ENCODE measurements at places on chromosomes 13 and 19. TPM values are rescaled to one million over a fixed set of nuclear protein-coding genes. Genes with fewer than 3 reads are reported as not detected.
A peak's percentile ranks its signal among the peaks of the same experiment; 100 is the strongest.

DKKL1 gene
- 4.3 TPM for total RNA-seq

CGB1 gene
- not detected for total RNA-seq

ADAMTS10 gene
- 23.2 TPM for total RNA-seq

PRR22 gene
- total RNA-seq = 1.5 TPM

IGFLR1 gene
- 15.2 TPM for total RNA-seq

NALCN gene
- total RNA-seq = 0.07 TPM

ZFP36 gene
- 2.2 TPM for total RNA-seq

RNF17 gene
- not detected for total RNA-seq

TSPAN16 gene
- not detected for total RNA-seq

C5AR2 gene
- 0.03 TPM for total RNA-seq

DNA sequence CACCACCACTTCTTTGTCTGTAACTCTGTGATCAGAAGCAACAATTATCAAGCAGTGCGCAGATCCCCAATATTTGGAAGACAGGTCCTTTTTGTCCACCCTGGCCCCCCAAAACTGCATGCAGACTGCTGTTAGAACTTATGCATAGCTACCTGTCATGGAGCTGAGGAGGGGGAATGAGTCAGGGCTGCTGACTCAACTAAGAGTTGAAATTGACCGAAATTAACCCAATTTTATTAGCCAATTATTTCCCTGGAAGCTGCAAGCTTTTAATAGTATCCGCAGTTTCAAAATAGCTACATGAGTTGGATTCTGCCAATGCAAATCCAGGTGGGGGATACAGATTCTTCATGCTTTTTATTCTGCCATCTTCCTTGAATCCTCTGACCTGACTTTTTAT lies 14.0 kb upstream of the ZNF491 start:
- no peak for DNase-seq

GRCh38 chr19:1093330-1093729 lies 1.8 kb downstream of the POLR2E start:
- DNase-seq = no peak

- DNase-seq = no peak
Observed at GRCh38 chr13:110391273-110391672, 84.2 kb downstream of the COL4A2 start.

DNA sequence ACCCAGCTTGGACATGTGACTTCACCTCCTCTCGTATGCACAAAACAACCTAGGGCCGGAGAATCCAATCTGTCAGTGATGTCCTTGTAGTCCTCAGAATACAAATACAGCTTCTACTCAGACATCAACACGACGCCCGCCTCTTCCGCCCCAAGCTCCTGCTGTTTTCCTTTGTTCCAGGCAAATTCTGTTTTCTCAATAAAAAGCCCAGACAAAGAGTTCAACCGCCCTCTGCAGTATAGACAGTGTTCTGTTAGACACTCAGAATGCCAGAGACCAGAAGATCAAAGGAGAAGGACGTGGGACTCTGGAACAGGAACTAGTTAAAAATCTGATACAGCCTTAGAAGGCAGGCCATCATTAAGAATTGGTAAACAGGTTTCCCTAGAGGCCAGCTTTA lies 42.0 kb upstream of the GGACT start:
- DNase-seq = peak; percentile 45

DNA sequence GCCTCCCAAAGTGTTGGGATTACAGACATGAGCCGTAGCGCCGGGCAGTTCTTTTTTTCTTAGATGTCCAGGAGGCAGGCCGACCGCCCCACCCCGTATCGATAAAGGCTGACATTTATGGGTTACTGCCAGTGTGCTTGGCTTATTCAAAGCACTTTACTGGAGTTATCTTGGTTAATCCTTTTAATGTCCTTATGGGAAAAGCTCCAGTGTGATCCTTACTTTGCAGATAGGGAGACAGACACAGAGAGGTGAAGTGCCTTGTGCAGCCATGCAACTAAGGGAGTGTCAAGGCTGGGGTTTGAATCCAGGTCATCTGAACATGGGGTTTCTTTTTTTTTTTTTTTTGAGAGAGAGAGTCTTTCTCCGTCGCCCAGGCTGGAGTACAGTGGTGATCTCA lies 19.2 kb downstream of the NCAN start:
- DNase-seq = no peak

GRCh38 chr19:47779524-47780214 lies 1.2 kb downstream of the SELENOW start:
- DNase-seq = no peak

GRCh38 chr13:33547035-33547434 lies 261.5 kb upstream of the STARD13 start:
- no peak for DNase-seq

GRCh38 chr19:4052993-4053422 lies 13.7 kb downstream of the ZBTB7A start:
- DNase-seq = no peak

GRCh38 chr19:34475975-34476594 lies 5.5 kb upstream of the WTIP start:
- no peak for DNase-seq

- DNase-seq = no peak
Observed at GRCh38 chr13:48653472-48653939, at the start of gene CYSLTR2. Gene CYSLTR2, plus strand, starts transcription at chr13:48653929. Its CDS starts 52,889 bp downstream, at chr13:48706818.

- peak; percentile 98 for DNase-seq
Observed at GRCh38 chr19:33406521-33407139, 33.1 kb downstream of the CEBPG start.

DNA sequence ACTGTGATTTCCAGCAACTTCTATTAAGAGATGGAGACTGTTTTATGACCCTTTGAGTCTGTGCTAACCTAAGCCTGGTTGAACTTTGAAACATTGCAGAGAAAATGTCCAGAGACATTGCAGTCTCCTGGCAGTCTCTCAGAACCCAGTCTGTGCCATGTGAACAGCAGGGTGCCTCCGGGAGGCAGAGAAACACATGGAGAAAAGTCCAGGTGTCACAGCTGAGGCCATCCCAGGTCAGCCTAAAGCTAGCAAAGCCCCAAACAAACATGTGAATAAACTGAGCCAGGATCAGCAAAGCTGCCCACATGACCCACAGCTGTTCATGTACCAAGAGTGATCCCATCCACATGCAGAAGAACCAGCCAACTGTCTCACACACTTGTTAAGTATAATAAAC lies 7.8 kb downstream of the CYP4F11 start:
- DNase-seq = no peak

DNA sequence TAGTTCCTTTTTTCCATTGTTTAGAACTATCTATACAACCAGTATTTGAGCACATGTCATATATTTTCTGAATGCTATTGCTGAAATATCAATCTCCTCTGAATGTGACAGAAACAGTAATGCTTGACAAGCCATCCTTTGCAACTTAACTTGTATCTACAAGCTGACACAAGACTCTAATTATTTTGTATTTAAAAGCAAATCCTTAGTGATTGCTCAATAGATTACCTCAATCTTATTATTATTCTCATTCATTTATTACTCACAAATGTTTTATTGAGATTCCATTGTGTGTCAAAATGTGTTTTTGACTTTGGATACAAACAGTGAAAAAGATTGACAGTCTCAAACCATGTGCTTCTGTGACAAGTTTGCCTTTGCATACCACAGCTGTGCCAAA lies 787.8 kb upstream of the PRR20A start:
- no peak for DNase-seq

DNA sequence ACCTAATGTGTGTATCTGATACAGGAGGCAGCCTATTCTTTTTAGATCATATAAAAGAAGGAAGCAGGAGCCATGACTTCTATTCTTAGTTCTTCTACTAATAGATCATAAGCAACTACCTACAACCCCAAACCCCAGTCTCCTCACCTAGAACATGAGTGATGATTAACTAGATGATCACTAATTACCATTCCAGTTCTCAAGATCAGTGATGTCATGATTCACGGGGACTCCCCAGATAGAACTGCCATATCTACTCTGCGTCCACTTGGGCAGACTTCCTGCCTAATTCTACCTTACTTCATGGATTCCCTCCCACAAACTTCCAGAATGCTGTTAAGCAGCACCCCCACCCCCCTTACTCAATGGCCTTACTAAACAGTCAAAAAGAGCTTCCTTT lies 380.1 kb downstream of the FGF14 start:
- DNase-seq = no peak

DNA sequence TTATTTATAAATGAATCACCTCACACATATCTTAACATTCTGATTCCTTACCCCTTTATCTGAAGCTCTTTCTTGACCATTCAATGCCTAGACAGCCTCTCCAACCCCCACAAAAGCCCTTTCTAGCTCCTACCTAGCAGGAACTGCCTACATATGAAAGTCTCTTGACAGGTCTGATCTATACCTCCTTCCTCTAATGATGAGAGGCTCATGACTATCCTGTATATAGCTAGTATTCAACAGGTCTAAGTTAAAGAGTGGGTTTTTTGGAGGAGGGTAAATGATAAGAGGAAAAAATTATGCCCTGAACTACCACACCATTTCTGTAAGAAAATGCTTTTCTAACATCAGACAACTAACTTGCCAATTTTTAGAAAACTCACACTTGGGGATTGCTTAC lies 47.0 kb downstream of the RBM26 start:
- no peak for DNase-seq

DNA sequence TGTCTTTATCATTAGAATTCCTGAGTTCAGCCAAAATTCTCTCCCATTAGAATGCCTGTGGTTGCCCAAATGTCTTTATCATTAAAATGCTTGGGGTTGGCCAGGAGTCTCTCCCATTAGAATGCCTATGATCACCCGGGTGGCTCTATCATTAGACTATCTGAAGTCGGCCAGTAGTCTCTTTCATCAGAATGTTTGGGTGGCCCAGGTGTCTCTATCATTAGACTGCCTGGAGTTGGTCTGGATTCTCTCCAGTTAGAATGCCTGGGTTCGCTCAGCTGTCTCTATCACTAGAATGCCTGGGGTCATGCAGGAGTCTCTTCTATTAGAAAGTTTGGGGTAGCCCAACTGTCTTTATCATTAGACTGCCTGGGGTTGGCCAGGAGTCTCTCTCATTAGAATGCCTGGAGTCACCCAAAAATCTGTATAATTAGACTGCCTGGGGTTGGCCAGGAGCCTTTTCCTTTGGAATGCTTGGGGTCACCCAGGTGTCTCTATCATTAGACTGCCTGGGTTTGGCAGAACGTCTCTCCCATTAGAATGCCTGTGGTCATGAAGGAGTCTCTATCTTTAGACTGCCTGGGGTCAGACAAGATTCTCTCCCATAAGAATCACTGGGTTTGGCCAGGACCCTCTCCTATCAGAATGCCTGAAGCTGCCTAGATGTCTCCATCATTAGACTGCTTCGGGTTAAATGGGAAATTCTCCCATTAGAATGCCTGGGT lies 1478.3 kb downstream of the UQCRFS1 start:
- no peak for DNase-seq

- DNase-seq = no peak
Observed at GRCh38 chr13:113782472-113782871, 23.4 kb downstream of the TMEM255B start.

GRCh38 chr19:34838753-34839431 lies 65.9 kb upstream of the ZNF599 start:
- DNase-seq = peak; percentile 76

DNA sequence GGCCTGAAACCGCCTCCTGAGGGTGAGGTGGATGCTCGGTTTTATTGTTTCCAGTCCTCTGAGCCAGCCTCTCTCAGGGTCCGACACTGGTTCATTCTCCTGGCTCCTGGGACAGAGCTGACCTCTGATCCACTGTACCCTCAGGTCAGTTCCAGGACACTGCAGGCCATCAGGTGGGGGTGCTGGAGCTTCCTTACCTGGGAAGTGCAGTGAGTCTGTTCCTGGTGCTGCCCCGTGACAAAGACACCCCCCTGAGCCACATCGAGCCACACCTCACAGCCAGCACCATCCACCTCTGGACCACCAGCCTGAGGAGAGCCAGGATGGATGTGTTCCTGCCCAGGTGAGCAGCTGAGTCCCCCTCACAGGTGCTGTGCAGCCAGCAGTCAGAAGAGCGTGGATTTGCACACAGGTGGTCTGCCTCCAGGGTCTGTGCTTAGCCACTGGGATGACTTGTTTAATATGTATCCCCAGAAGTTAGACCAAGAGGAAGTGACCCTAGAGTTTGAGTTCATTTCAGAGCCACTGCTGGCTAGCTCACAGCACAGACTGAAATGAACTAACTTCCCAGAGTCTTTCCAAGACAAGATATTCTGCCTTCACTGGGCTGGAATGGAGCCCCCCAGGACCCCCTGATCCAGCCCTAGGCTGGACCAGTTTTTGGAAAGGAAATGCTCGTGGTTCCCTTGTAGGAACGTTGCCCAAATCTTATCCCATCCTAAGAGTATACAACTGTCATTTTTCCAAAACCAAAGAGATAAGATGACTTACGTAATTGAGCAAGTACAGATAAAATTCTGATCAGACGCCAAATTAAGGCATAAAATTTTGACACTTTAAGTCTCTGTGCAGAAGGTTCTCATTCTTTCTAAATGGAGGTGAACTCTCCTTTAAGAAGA lies 8.8 kb downstream of the SERPINE3 start:
- DNase-seq = no peak

DNA sequence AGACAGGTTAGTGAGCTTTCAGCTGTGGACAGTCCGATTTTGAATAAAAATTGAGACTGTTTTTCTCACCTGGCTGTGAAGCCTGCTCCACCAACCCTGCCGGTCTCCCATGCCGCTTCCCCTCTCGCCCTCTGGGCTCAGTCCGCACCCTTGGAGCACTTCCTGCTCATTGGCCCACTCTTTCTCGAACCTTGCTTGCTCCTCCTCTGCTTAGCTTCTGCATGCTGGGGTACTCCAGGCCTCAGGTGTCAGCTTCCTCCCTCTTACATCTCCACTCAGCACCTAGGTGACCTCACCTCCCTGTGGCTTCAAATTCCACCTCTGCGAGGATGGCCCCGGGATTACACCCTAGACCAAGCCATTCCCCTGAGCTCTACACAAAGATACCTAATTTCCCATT lies 39.6 kb downstream of the C13orf42 start:
- no peak for DNase-seq
